ENCODE measurements at places on chromosomes 1 and 21. TPM values are rescaled to one million over a fixed set of nuclear protein-coding genes. Genes with fewer than 3 reads are reported as not detected.

KLHDC8A gene
- under 0.01 TPM for total RNA-seq

OR2W3 gene
- 1.1 TPM for total RNA-seq

G0S2 gene
- total RNA-seq = 0.15 TPM

PRR9 gene
- not detected for total RNA-seq

RSPH1 gene
- total RNA-seq = 0.15 TPM

ASPM gene
- 22.7 TPM for total RNA-seq

GJA9 gene
- total RNA-seq = not detected

CYP4A22 gene
- not detected for total RNA-seq

SLC25A34 gene
- 0.73 TPM for total RNA-seq

ANKRD65 gene
- not detected for total RNA-seq

MIXL1 gene
- total RNA-seq = not detected

RFX5 gene
- total RNA-seq = 73.0 TPM

All from melanocyte of skin (primary cell).